ENCODE measurements at places on chromosomes 6 and 20.
A peak's percentile ranks its signal among the peaks of the same experiment; 100 is the strongest.

- DNase-seq: no peak
Observed at GRCh38 chr20:46215913-46216707, 92.2 kb downstream of the CDH22 start.

GRCh38 chr6:156425359-156426020 is 351.7 kb upstream of the ARID1B start:
- no peak for DNase-seq

DNA sequence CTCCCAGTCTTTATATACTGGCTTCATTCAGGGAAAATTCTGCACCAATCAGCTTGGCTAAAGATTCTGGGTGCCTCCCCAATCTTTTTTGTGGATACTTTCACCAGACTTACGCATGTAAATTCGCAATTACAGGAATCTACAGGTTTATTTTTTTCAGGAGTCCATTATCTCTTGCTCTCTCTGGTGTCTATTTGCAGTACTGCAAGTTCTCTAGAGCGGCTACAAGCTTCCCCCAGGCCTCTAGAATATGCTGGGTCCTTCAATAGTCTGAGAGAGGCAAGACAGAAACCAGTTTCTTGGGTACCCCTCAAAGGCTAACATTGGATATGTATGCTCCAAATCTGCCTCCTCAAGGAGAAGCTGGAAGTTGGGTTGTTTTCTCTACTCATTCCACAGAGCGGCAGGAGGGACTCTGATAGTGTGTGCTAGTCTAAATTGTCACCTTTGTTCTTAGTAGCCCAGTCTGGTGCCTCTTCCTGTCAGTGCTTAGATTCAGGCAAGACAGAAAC is 58.5 kb downstream of the SUN5 start:
- DNase-seq: no peak

DNA sequence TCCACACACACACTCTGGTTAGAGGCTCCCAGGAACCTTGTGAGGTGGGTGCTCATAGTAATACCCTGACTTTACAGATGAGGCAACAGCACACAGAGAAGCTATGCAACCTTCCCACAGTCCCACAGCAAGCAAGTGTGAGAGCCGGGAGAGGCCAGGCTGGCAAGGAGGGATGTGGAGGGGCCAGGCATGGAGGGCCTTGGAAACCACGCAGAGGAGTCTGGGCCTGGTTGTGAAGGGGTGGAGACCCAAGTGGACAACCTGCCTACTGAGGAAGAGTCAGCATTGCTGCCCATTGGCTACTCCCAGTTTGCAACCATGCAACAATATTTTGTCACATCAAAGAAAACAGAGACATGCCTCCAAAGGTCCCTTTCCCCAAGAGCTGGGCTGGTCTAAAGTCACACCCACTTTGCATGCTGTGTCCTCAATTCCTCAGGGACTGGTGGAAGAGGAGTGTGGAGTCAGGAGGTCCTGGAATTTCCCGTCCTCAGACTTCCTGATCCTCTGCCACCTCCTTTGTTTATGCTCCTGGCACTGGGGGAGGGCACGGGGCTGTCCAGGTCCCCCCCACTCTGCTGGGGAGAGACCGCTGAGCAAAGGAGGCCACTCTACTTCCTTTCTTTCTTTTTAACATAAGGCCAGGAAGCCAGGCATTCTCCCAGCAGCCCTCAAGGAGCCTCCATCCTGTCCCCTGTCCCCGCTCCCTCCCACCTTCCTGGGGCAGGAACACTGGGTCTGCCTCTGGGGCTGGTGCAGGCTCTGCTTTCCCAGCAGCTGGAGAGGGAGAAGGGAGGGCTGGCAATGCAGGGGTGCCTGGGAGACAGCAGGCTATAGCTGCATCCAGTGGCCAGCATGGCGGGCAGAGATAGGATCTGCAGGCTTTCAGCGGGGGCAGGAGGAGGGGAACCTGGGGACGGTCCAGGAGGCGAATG is 68.3 kb downstream of the NOL4L start:
- DNase-seq: no peak

GRCh38 chr6:112187736-112188135 is 66.6 kb downstream of the LAMA4 start:
- no peak for DNase-seq

DNA sequence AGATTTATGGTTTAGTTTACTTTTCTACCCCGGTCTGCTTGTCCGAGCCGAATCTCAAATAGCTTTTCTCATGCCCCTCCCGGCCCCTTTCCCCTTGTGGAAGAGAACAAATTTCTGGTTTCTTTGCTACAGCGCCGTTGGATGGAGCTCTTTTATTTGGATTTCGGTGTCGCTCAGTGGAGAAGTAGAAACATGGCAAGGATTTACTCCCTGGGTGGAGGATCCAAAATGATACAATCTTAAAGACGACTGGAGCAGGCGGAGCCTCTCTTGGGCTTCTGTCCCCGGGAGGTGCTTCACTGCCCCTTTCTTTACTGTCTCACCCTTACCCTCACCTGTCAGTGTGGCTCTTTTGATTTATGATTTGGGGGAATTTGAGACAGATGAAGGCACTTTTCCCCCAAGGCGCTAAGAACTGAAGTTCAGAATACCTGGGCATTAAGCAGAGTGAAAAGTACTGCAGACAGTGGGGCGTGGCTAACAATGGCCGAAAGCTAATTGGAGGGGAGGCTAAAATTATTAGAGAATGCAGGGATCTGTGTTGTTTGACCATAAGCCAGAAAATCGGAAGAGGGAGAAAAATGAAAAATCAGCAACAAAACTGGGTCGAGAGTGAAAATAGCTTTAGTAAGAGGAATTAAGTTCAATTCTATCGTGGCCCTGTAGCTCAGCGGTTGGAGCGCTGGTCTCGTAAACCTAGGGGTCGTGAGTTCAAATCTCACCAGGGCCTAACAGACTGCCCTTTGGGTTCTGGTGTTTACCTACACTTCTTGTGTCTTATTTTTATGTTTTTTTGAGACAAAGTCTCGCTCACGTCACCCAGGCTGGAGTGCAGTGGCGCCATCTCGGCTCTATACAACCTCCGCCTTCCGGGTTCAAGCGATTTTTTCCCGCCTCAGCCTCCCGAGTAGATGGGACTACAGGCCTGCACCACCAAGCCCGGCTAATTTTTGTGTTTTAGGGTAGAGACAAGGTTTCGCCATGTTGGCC is 145.1 kb upstream of the ZNF184 start:
- DNase-seq: no peak

DNA sequence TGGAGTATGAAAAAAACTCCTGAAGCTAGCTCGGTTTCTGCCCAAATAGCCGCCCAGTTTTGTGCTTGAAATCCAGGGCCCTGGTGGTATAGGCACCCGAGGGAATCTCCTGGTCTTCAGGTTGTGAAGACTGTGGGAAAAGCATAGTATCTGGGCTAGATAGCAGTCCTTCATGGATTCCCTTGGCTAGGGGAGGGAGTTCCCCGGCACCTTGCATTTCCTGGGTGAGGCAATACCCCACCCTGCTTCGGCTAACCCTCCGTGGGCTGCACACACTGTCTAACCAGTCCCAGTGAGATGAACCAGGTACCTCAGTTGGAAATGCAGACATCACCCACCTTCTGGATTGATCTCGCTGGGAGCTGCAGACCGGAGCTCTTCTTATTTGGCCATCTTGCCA is 184.5 kb upstream of the SLC35B3 start:
- DNase-seq: no peak

GRCh38 chr6:155962276-155962675 is 506.6 kb upstream of the NOX3 start:
- DNase-seq: peak; percentile 26

DNA sequence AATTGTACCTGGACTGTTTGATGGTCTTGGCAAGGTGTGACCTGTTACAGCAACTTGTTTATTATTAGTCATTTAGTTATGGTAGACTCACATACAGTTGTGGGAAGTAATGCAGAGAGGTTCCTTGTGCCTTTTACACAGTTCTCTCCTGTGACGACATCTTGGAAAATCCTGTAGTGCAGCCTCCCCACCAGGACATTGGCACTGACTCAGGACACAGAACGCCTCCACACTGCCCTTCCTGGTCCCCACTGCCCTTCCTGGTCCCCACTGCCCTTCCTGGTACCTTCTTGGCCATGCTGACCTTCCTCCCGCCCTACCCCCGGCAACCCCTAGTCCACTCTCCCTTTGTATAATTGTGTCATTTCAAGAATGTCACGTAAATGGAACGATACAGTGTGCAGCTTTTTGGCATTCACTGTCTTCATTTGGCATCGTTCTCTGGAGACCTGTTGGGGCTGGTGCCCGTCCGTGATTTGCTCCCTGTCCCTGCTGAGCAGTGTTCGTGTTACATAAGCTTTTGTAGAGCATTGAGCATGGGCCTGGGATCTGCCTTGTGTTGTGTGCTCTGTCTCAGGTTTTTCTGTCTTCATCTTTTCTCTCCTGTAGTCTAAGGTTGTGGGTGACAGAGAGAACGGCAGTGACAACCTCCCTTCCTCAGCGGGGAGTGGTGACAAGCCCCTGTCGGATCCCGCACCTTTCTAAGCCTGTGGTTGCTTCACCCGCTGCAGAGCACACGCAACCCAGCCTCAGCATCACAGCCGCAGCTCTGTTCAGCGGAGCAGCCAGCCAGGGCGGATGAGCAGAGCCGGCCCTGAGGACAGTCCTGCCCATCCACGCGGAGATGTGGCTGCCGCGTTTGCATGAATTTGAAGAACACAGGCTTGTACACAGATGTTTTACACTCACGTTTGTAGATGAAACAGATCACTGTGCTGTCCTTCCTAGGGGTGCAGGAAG is 5.4 kb upstream of the DNAJC5 start:
- DNase-seq: peak; percentile 83

- DNase-seq: no peak
Observed at GRCh38 chr20:39452583-39453340, 490.6 kb downstream of the DHX35 start.

- no peak for DNase-seq
Observed at GRCh38 chr6:82608781-82609180, 245.2 kb downstream of the TPBG start.

DNA sequence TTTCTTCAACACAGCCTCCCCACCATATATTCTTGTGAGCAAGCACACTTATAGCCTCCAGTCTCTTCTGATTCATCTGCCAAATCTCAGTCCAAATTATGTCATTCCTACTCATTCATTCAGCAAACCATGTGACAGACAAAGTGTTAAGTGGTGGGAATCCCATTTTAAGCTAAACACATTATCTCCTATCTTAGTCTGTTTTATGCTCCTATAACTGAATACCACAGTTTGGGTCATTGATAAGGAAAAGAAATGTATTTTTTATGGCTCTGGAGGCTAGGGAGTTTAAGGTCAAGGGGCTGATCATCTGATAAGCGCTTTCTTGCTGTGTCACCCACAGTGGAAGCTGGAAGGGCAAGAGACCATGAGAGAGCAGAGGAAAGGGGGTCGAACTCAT is 23.9 kb upstream of the SMIM13 start:
- DNase-seq: peak; percentile 15

- DNase-seq: no peak
Observed at GRCh38 chr20:62707921-62708521, 615 bp upstream of the NTSR1 start.

- no peak for DNase-seq
Observed at GRCh38 chr6:39313526-39314272, 520 bp downstream of the KCNK17 start.

- DNase-seq: no peak
Observed at GRCh38 chr20:36825385-36826104, 50.4 kb upstream of the TLDC2 start.

DNA sequence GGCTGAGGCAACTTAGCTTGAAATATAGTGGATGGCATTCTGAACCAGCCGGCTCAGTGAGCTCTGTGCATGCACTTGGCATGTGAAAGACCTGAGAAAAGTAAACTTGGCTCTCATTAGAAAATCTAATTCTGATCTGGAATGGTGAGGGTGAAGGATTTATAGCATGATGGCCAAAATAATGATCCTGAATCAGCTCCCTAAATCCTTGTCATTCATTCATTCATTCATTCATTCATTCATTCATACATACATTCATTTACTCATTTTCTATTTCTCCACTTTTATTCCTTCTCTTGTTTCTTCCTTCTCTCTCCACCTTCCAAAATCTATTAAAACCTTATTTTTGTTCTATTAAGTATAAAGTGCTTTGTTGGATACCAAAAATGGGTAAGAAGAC is 681.1 kb downstream of the DHX35 start:
- DNase-seq: no peak

DNA sequence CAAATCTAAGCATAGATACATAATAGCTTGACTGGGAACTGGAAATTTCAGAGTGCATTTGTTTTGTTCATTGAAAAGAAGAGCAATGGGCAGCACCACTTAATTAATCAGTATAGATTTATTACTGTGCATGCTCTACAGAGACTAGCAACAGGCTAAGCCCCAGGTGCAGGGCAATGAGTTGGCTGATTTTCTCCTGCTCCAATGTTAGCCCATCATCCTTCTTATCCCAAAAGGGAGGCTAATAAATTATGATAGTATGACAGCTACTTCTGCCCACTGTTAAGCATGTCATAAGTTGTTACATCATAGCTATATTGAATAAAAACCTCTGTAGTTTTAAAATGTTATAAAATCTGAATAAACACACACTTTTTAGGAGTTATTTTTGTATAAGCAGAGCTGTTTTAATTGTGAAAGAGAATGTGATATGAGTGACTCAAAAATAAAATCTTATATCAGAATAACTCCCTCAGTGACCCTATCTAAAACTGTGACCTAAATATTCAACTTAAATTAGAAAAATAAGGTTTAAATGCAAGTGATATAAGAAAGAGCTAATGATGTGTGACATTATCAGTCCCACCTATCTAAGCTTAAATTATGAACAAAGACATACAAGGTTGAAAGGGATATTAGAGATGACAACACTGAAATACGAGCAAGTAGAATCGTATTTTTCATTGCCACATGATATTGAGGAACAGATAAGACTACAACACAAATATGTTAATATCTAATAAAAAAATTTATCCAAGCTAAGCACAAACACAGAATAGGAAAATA is 967.3 kb upstream of the ADGRB3 start:
- no peak for DNase-seq

DNA sequence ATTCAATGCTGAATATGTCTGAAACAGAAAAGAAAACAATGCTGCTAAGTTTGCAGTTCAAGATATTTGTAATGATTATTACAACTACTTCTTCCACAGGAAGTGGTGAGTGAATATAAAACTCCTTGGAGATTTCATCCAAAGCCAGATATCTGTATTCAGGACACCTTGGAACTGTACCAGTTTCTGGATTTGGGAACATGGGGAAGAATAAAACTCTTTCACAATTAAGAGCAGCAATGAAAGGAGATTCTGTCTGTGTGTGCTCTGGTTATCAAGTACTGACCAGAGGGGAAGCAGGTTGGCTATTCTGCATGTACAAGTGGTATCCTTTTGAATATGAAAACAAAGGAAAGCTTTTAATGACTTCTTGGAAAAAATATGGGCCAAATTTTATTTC is 21.1 kb downstream of the ELOVL2 start:
- DNase-seq: no peak
